ENCODE measurements at places on chromosomes 1 and 21.

- DNase-seq, result no peak
These were observed 653 bp downstream of the FNDC10 start for GRCh38 chr1:1599030-1599934.

GRCh38 chr1:42136466-42136865 is 16.7 kb upstream of the GUCA2B start:
- no peak for DNase-seq

DNA sequence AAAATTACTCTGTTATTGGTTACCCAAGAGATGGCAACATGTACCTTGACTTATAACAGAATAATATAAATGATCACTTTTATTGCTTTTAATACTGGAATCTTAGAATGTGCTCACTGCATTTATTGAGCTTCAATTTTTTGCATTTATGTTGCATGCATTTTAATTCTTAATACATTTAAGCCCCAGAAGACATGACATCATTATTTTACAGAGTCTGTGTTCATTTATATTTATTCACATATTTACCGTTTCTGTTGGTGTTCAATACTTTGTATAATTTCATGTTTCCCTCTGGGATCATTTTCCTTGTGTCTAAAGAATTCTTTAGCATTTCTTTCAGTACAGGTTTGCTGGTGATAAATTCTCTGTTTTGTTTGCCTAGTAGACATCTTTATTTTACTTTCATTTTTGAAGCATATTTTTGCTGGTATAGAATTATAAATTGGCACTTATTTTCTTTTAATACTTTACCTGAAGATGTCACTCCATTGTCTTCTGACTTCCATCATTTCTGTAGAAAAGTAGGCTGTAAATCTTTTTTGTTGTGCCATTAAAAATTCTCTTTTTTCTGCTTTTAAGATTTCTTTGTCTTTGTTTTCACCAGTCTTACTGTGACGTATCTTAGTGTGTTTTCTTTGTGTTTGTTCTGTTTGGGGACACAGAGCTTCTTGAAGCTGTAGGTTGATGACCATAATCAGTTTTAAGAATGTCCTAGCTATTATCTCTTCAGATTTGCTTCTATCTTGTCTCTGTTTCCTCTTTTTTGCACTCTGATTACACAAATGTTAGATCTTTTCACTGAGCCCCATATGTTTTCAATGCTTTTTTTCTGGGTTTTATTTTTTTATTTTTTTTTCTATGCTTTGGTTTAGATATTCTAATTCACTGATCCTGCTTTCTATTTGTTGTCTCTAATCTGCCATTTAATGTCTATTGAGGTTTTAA is 26.9 kb downstream of the DISP3 start:
- no peak for DNase-seq

DNA sequence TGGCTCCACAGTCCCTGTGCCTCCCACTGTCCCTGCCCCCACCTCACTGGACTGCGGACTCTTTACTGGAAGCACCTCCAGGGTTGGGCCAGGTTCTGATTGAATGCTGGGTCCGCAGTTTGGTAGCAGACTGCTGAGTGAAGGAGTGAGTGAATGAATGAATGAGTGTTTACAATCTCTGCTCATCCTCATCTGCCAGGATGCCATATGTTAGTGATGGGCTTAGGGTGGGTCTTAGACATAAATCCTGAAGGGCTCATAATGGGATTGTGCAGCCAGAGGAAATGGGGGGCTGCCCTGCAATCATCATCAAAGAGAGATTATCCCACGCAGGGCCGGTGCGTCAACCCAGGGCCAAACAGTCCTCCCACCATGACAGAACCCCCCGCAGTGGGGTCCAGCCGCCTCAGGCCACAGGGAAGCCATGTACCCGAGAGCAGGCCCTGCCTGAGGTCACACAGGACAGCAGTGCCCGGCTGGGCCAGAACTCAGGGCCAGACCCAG is 26.1 kb downstream of the SLC1A7 start:
- no peak for DNase-seq

- DNase-seq, result no peak
These were observed 4.8 kb upstream of the DNAJC28 start for GRCh38 chr21:33496345-33496744.

GRCh38 chr1:12473596-12474362 is 144.2 kb downstream of the DHRS3 start:
- no peak for DNase-seq

- DNase-seq, result no peak
These were observed 9.2 kb upstream of the TRAF3IP3 start for GRCh38 chr1:209746451-209747165.

GRCh38 chr1:206011057-206011456 is 7.9 kb upstream of the RAB7B start:
- no peak for DNase-seq

GRCh38 chr21:43884012-43884860 is 19.2 kb downstream of the AGPAT3 start:
- no peak for DNase-seq

- peak; percentile 33 for DNase-seq
These were observed 158.6 kb upstream of the AJAP1 start for GRCh38 chr1:4495809-4496208.

DNA sequence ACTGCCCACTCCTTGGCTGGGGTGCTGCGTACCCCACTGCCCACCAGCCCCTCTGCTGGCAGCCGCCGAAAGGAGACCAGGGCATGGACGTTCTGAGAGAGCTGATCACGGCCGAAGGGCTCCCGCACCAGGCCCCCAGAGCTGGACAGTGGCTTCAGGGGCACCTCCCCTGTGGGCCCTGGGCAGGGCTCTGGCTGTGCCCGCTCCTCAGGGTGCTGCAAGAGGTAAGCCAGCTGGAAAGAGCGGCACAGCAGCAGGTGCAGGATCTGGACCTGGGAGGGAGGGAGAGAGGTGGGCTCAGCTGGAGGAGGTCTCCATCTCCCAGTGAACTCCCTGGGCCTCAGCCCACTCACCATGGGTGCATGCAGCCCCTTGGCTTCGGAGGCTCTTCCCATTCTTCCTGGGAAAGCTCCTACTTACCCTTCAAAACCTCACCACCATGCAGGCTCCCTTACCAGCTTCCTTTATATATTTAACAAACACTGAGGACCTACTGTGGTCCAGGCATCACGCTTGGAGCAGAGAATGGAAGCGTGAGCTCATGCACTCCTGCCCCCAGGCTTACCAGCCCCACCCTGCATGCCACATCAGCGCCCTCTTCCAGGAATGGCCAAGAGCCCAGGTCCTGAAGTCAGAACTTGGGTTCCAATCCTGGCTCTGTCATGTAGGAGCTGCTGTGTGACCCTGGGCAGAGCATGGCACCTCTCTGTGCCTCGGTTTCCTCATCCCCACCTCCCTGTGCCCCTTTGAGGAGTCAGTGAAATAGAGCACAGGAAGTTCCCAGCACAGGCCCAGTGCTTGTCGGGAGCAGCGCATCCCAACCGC is 6.8 kb upstream of the KIF17 start:
- DNase-seq, result no peak

GRCh38 chr1:115545791-115546733 is 95.7 kb upstream of the VANGL1 start:
- DNase-seq, result no peak

Measured in thymus (tissue), 14 donors.